ENCODE measurements at places on chromosomes 4 and X.

DNA sequence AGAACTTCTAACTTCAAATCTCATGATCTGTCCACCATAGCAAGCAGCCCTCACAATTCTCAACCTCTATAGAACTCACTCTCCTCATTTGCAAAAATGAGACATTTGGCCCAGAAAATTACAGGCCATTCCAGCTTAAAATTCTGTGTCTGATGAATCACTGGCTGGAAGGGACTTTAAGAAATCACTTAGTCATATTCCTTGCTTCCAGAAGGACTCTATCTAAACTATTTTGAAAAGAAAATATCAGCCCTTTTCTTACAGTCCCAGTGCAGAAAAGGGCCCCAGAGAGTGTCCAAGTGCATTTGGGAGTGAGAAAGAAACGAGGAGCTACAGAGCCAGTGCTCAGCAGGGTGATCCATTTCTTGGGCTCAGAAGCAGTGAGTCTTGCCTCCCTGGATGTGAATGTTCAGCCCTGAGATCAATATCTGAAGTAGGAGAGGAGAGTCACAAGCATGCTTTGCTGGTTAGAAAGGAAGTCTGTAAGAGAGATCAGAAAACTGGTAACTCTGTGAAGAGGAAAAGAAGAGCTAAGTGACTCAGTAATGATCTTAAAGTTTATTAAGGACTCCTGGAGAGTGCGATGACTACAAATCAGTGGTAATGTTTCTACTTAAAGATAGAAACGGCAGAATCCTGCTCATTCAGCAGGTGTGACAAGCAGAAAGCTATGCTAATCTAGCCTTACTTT is 139.8 kb downstream of the PALLD start:
- peak; percentile 15 for DNase-seq

GRCh38 chr4:1854752-1855151 is 1.2 kb downstream of the LETM1 start:
- no peak for DNase-seq

GRCh38 chr4:4249866-4250265 is 1.8 kb upstream of the TMEM128 start:
- DNase-seq, result no peak

GRCh38 chr4:105992641-105993305 is 97.5 kb downstream of the NPNT start:
- DNase-seq, result no peak

DNA sequence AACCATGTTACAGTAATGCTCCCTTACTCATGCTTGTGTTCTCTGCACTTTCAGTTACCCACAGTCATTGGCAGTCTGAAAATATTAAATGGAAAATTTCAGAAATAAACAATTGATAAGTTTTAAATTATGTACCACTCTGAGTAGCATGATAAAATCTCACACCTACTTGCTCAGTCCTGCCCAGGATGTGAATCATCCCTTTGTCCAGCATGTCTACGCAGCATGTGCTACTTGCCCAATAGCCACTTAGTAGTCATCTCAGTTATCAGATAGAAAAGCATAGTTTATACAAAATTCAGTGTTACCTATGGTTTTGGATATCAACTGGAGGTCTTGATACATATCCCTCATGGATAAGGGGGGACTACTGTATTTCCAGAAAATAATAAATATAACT is 577.1 kb downstream of the GALNTL6 start:
- no peak for DNase-seq

- no peak for DNase-seq
Observed at GRCh38 chrX:2708021-2708420, 16.9 kb downstream of the CD99 start.

DNA sequence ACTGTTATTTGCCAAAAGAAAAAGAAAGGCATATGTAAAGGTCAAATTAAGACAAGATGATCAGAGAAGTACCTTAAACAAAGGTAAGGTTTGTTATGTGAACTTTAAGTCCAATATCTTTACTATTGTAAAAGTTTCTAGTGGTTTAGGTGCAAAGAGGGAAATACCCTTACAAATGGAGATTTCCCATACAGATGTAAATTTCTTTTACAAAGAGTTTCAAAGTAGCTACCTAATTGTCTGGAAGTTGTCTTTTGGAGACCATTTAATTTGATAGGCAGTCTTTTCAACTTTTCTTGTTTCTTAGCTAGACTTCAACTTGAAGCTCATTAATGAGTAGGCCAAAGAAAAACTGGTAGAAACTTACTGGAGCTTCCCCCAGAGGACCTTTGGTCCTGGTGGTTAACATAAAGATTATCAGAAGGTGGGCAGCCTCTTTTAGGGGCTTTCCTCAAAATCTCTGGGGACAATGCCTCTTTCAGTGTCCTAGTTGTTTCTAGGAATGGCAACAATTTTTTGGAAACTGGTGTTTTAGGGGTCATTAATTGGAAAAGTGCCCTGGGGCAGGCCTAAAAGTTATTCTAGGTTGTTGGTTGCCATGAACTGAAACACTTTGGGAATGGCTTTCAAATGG is 297.3 kb downstream of the GUCY2F start:
- no peak for DNase-seq

GRCh38 chr4:186693894-186694293 is 29.8 kb downstream of the FAT1 start:
- DNase-seq, result no peak

- DNase-seq, result no peak
Observed at GRCh38 chr4:32962100-32962499, 2241.9 kb downstream of the PCDH7 start.

DNA sequence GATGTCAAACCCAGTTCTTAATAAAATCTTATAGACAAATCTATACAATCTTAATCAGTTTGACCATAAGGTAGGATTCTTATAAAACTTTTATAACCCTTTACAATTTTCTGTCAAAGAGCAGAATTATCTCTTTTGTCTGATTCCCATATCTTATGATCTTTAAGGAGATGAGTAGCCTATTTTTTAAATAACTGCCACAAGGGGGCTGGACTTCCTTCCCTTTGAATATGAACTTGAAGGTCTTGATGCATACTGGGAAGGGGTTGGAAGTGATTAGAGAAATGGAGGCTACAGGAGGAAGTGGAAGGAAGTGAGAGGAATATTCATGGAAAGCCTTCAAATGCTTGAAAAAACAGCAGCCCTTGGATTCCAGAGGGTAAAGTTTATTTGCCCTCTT is 111.1 kb downstream of the APOOL start:
- no peak for DNase-seq

DNA sequence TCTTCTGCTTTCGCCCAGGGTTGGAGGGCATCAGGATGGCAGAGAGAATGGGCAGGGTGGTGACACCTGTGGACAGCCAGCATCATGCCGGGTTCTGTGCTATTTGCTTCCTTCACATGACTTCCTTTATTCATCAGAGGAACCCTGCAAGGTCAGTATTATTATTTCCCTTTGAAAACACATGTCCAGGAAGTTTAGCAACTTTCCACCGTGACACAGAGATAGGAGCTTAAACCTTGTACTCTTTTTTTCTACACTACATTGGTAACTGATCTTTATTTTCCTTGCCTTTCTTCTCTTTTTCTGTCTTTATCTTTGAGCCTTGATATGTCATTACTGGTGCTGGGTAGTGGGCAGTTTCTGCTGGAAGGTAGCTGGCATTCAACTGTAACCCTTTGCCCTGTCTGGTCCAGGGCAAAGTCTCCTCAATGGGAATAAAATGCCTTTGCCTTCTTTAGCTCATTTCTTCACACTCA is 5.0 kb upstream of the MGST2 start:
- no peak for DNase-seq

DNA sequence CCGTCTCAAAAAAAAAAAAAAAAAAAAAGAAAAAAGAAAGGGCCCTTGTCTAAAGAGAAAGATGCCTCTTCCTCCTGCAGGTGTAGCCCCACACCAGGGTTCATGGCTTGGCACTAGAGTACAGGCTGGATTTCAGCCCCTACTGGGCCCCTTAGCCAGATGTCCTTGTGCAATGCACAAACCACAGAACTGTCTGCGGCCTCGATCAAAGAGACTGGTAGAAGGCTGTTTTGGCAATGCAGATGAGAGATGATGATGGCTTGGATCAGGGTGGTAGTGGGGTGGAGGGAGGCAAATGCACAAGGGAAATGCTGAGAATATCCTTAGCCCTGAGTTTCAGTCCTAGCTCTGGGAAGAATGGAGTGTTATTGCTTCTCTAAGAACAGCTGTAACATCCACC is 26.5 kb upstream of the TSR2 start:
- no peak for DNase-seq

GRCh38 chrX:45424326-45424725 is 223.7 kb upstream of the DIPK2B start:
- no peak for DNase-seq

GRCh38 chr4:122946142-122946541 is 23.7 kb upstream of the NUDT6 start:
- no peak for DNase-seq

DNA sequence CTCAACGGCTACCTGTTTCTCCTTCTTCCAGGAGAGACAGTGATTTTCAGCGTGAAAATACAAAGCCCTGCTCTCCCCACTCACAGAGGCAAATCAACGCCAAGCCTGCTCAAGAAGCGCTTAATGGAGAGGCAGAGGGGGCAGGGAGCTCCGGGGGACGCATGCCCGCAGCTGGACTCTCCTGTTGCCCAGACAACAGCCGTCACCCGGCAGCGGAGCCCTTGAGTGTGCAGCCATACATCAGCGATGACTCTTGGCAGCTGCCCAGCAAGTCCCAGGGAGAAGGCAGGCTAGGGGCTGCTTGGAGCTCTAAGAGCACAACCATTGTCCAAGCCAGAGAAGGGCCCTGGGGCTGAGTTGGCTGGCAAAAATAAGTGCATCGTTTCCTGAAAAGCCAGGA is 71.0 kb upstream of the AFAP1 start:
- no peak for DNase-seq

DNA sequence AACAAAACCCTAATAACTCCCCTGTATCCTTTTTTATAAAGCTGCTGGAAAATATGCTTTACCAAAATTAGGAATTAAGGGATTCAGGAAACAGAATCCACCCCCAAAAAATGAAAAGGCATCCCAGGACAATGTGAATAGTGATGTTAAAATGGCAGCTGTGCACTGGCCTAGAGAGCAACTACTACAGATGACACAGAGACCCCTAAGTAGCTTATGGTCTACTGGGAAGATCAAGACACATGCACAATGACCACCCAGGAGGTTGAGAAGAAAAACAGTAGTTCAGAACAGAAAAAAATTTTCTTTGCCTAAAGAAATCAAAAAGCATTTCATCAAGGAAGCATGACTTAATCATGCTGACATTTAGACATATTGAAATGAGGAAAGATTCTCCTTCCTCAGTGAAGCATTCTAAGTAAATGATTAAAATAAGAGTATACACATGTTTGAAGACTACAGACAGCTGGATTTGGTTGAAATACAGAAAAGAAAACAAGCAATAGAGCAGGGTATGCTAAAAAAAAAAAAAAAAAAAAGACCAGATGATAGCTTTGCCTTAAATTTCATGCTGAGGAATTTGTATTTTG is 117.3 kb downstream of the WDFY3 start:
- no peak for DNase-seq

DNA sequence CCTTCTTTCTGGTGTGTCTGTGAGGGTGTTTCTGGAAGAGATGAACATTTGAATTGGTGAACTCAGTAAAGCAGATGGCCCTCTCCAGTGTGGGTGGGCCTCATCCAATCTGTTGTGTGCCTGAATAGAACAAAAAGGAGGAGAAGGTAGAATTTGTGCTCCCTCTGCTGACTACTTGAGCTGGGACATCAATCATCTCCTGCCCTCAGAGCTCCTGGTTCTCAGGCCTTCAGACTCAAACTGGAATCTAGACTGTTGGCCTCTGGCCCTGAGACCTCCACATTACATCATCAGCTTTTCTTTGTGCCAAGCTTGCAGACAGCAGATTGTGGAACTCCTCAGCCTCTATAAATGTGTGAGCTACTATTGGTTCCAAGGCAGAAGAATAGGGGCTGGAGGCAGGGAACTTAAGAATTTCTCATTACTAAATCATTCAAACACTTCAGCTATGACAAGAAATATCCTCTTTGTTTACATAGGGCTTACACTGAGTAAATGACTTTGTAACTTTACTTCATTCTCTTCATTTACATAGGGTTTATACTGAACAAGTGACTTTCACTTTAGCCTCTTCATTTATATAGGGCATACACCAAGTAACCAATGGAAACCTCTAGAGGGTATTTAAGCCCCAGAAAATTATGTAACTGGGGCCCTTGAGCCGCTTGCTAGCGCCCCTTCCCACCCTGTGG is 86.9 kb upstream of the NWD2 start:
- no peak for DNase-seq

DNA sequence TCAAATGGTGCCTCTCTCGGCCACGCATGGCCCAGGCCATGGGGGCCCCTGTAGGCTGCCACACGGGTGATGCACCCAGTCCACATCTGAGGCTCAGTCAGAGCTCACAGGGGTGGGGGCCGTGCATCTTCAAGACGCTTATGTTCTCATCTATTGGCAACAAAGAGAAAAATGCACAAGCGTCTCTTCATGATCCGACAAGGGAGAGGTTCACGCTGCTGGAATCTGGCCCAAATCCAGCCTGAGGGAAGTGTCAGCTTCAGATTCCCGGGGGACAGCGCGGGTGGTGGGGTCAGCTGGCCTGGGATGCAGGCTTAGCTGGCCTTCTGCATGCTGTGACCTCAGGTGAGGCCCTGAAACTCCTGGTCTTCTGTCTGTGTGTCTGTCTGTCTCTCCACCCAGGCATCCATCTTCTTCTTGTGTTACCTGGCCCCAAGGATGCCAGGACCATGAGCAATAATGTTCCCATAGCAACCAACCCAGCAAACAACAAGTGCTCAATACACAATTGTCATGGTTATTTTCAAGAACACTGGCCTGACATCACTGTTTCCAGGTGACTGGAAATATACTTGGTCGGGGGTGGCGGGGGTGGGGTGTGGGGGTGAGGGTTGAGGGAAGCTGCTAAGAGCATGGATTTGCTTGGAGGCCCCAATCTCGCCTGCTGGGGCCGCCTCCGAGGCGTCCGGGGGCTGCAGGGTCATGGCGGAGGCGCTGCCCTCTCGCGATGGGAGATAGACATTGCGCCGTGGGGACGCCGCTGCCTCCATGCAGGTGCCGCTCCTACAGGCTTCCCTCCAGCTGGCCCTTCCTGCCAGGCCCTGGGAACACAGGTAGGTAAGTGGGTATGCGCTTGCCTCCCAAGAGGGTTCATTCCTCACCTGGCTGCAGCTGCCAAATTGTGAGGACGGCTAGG is 48.3 kb downstream of the ABLIM2 start:
- no peak for DNase-seq

DNA sequence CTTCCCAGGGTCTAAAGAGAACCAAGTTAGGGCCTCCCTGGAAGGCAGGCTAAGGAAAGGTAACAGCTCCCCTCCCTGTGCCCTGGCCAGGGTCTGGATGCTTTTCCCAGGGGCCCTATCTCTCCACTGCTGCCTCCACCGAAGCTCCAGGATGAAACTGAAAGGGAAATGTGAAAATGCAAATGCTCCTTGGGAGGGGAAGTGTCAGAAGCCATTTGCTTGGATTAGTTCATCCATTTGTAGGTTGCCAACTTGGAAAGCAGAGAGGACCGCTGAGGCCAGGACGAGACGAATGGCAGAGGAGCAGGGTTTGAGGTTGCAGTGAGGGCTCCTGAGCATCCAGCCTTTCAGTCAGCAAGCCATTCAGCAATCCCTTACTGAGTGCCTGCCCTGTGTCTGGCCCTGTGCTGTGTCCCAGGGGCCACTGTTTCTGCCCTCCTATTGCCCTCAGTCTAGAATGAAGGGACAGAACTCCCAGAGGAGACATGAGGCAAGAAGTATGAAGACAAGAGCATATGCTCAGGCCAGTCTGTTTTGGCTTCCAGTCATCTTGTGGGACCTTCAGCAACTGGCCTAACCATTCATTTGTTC is 45.9 kb upstream of the PGRMC1 start:
- no peak for DNase-seq

GRCh38 chr4:151153585-151153984 is 54.2 kb downstream of the RPS3A start:
- no peak for DNase-seq

GRCh38 chr4:176791591-176792325 is 964 bp downstream of the VEGFC start:
- no peak for DNase-seq

GRCh38 chr4:106809076-106809475 is 227.0 kb downstream of the DKK2 start:
- DNase-seq, result peak; percentile 3

Data from T-helper 2 cell (primary cell).